ENCODE measurements at places on chromosomes 3 and 15.

DNA sequence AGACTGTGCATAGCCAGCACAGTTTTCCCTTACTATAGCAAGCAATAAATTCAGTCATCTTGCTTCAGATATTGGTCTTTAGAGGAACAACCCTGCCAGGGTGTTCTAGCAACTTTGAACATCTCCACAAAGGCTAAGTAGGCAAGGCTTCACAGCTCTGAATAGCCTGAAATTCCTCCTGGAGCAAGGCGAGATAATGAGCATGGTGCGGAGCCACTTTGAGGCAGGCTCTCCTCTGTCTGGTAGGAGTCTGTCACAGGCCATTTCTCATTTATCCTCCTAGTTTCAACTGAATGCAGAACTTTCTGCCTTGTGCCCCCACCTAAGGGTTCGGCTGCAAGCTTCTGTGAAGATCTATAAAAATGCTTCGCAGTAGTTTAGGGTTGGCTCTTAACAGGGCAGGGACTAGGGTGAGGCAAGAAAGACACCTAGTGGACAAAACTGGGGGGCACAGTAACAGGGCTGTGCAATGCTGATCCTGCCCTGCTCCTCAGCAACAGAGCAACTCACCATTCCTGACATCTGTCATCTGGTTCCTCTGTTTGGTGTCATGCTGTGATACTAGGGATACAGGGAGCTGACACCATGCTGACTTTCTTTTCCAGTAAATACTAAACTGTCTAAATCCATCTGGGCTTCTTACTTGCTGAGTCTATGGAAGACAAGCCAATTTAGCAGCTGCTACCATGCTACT, 16.6 kb upstream of the EHHADH start:
- DNase-seq = no peak

DNA sequence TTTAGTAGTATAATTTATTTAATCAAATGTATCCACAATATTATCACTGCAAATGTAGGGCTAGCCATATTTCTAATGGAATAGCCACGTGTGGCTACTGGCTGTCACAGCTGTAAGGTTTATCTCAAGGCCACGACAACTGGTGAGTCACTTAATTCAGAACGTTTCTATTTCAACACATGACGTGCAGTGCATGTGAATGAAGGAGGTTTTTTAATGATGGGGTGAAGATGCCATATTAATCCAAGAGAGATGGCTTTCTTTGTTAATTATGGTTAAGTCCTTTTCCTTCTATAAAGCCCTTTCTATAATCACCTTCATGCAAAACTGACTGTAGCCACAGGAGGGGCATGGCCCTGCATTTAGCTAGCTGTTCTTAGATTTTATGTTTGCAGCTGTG, 212.0 kb downstream of the FEZF2 start:
- DNase-seq = no peak

DNA sequence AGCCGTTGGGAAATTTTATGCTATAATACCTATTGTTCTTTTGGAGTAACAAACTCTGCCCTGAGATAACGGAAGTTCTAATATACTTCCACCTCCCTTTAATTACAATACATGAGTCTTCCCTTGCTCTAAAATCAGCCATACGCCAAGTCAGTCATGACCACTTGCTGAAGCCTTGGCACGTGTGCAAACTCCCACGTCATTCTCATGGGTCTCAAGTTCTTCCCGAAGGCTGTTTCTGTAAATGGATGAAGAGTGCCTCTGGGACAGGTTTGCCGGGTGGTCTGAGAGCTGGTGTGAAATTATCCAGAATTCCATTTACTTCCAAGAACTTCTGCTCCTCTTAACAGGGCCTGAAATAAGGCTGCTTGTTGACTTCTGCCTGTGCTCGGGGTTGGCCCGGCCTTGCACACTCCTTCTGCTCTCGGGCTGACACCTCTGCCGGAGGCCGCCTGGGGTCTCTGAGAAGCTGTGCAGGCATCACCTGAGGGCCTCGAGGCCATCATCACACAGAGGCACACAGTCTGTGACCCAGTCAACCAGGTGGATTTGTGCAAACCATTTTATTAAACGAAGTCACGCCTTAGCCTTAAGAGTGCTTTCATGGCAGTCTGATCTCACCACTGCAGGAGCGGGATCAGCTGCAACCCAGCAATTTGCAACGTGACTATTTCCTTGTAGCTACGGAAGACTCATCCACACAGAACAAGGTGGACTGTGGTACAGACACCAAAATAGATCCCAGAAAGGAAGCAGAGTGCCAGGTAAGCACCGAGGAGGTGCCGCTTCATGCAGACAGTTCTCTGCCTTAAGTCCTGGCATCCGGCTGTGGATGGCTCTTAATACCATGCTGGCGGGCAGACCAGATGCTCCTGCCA, 120.1 kb downstream of the ADAMTS17 start:
- DNase-seq = no peak

DNA sequence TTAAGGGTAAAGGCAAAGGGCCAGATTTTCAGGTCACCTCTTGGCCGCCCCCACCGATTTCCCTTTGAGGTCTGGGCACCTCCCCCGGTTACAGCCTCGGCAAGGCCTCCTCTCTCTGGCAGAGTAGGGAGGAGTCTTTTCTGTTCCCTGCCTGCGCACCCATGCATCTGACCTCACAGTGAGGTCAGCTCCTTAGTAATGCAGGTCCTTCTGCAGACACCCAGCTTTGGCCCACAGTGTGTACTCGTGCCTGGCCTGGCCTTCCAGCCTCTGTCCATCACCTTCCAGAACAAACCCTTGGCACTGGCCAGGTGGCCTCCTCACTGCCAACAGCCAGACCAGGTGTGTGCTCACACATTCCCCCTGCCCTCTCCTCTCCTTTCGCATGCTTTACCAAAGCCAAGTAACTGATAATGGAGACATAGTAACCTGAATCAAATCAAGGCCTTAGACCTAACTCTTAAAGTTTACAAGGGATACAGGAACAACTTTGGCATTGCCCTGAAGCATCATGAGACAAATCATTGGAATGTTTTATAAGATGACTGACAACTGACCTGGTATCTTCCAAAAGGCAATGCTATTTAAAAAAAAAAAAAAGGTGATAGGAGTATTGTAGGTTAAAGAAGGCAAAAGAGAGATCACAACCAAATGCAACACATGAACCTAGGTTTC, 61.3 kb downstream of the CORO2B start:
- DNase-seq = no peak

DNA sequence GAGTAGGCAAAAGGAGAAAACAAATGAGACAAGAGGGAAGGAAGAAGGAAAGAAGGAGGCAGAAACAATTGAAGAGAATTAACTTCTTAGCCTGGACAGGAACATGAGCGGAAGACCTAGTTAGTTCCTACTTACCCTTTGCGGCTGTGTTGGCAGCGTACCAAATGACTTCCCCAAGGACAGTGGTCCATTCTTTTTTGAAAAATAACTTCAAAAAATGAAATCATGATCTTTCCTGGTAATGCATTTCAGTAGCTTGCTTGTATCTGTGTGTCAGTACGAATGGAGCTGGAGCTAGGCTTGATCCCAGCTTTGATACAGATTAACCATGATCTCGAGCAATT, 41.5 kb upstream of the CFAP161 start:
- no peak for DNase-seq

DNA sequence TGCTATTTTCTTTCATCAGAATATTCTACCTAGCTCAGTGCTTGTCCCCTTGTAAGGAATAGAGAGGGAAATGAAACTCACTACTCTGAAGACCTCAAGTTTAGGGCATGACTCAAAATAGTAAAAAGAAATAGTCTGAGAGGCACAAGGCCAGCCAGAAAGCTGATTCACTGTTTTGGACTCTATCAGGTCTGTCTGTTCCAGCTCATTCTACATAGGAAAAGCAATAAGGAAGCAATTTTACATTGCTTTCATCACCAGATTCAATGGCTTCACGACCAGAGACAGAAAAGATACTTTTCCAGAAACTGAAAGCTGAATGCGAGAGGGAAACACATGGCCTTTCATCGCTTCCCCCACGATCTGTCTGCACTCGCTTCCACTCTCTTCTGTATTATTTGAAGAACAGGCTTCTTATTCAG, 276.0 kb downstream of the GBE1 start:
- no peak for DNase-seq

DNA sequence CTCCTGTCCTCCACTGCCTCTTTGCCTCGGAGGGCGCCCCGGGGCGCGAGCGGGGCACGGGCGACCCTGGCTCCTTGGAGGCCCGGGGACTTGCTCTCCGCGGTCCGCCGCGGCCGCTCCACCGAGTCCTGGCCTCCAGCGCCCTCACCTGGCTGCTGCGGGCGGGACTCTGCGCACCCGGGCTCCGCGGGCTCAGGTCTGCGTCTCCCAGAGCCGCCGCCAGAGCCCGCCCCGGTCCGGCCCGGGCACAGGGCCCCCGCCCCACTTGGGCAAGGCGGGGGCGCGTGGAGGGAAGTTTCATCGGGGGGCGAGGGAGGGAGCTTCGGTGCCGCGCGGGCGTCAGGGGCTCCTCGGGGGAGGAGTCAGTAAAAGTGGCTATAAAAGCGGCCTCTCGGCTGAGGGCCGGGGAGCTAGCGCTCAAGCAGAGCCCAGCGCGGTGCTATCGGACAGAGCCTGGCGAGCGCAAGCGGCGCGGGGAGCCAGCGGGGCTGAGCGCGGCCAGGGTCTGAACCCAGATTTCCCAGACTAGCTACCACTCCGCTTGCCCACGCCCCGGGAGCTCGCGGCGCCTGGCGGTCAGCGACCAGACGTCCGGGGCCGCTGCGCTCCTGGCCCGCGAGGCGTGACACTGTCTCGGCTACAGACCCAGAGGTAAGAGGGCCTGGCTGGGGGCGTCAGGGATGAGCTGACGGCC, at the start of gene CEMIP:
Gene CEMIP, plus strand, starts transcription at position 407 of the 694 bp plus-strand sequence. CDS start 94,510 bp downstream, outside the sequence.
- no peak for DNase-seq

DNA sequence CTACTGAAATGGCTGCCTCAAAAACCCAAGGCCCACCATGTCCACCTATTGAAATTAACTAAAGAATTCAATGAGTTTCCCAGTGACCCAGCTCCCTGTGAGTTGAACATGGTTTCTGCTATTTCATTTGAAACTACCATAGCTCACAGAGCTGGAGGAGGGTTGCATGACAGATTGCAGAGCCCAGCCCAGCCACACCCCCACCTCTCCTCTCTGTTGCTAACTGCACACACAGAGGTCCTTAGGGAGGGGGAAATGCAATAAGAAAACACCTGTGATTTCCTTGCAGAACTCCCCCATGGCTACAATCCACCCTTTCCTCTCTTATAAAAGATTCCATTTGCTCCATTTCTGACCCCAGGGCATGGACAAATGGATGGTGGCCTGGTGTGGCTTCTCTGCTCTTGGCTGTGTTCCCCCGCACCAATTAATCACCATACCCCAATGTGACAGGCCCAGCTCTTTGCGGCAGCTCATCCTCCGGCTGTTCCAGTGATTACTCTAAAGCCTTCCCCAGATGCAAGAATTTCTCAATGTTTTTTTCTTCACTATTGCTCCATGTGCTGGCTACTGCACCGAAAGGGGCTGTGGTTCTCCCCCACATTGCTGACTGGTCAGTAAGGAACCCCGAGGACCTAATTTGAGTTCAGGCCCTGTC, 208.4 kb upstream of the KBTBD8 start:
- no peak for DNase-seq

GRCh38 chr3:20673866-20674265, 487.9 kb upstream of the SGO1 start:
- no peak for DNase-seq

GRCh38 chr3:192434186-192434585, 293.2 kb downstream of the FGF12 start:
- no peak for DNase-seq

GRCh38 chr3:53712817-53713388, 133.3 kb downstream of the CHDH start:
- DNase-seq = no peak
